ENCODE measurements at places on chromosomes 4 and X.

- peak; percentile 51 for DNase-seq
These were observed 95.8 kb downstream of the SH3KBP1 start for GRCh38 chrX:19791562-19791961.

DNA sequence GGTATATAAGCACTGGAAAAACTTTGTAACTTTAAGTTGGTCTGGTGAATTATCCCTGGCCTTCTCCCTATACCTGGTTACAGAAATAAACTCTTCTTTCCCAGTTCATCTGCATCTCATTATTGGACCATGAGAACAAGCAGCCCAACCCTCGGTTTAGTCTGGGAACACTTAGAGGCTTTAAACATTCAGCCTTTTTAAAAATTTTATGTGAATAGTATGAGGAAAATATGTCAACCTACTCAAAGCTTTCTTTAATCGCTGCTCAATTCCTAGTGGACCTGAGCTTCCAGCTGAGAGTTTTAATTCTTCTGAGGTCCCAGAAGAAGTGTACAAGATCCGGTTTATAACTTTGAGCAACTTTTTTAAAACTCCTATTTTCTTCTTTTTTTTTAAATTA, 358.6 kb upstream of the NOCT start:
- DNase-seq, result no peak

- peak; percentile 44 for DNase-seq
These were observed 34.3 kb downstream of the NYX start for GRCh38 chrX:41481264-41482109.

- DNase-seq, result no peak
These were observed 199.3 kb upstream of the WDFY3 start for GRCh38 chr4:85165808-85166207.
